ENCODE measurements at places on chromosomes 12 and 14.
A peak's percentile ranks its signal among the peaks of the same experiment; 100 is the strongest.

- H3K4me3 ChIP-seq: no peak overlapping the region
- H3K27me3 ChIP-seq: no peaks in the 10 kb centered on the region
- H3K27ac ChIP-seq: no peak overlapping the region
- no peaks in the 10 kb centered on the region for H3K36me3 ChIP-seq
These were observed 142.2 kb downstream of the PHETA1 start for GRCh38 chr12:111226680-111227079.

DNA sequence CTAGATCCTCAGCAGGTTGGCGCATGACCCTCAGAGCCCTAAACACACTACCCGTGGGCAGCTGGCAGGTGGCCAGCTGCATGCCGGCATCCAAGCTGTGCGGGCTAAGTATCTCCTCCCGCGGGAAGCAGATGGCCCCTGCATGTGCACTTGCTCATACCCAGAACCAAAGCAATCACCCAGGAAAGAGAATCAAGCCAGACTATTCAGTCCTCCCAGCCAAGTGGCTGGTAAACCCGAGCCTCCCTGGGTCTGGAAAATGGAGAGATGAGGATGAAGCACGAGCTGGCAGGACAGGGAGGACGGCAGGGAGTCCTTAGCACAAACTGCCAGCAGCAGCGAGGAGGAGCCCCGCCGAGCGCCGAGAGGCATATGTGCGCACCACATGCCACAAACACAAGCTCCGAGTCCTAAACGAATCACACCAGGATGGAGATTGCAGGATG lies 139.7 kb downstream of the RIMBP2 start:
- H3K27ac ChIP-seq: no peak overlapping the region
- H3K36me3 ChIP-seq: no peaks in the 10 kb centered on the region
- no peak overlapping the region for H3K4me3 ChIP-seq

GRCh38 chr14:63972323-63972932 lies 119.6 kb downstream of the SYNE2 start:
- no peak overlapping the region for H3K27ac ChIP-seq
- no peaks in the 10 kb centered on the region for H3K36me3 ChIP-seq
- no peak for DNase-seq
- H3K4me3 ChIP-seq: no peak overlapping the region
- H3K4me1 ChIP-seq: no peaks in the 10 kb centered on the region

- no peaks in the 10 kb centered on the region for H3K27me3 ChIP-seq
- H3K4me1 ChIP-seq: peaks cover 20% of the 10 kb centered on the region
- H3K27ac ChIP-seq: no peak overlapping the region
- H3K4me3 ChIP-seq: no peak overlapping the region
These were observed 37.0 kb downstream of the SYNE3 start for GRCh38 chr14:95479494-95479893.

DNA sequence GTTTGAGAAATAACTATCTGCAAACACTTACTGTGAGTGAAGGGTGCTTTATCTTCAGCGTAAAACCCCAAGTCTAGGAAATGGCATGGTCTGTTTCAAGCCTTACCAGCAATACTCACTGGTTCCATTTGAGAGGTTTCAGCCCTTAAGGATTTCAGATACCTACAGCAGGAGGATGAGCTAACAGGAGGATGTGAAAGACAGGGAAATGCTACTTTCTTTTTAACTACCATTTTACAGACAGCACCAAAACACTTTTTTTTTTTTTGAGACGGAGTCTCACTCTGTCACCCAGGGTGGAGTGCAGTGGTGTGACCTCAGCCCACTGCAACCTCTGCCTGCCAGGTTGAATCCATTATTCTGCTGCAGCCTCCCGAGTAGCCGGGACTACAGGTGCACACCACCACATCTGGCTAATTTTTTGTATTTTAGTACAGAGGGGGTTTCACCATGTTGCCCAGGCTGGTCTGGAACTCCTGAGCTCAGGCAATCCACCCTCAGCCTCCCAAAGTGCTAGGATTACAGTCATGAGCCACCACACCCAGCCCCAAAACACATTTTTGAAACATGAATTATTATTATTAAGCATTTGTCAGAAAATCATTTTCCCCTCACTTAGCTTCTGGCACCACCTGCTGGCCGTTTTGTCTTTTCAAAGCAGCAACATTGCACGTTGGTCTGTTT lies 4.6 kb downstream of the MTRFR start:
- peaks cover 33% of the 10 kb centered on the region for H3K4me1 ChIP-seq
- no peak overlapping the region for H3K27ac ChIP-seq
- no peaks in the 10 kb centered on the region for H3K27me3 ChIP-seq
- no peak overlapping the region for H3K4me3 ChIP-seq
- peak; percentile 33 for DNase-seq
- H3K36me3 ChIP-seq: peaks cover 9% of the 10 kb centered on the region

DNA sequence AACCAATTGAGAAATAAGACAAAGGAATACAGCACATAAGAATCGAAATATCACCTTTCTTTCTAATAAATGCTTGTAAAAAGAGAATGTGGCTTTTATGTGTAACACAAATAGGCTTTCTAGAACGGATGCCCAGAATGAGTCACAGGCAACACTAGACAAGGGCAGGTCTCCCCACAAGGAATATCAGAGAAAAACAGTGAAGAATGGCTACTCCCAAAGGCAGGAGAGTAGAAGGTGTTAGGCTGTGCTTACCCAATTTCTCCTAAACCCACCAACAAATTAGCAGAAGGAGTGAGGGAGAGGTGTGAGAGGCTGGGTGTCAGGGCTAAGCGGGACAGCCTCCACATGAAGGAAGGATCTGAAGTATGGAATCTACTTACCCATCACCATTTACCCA lies 55.2 kb downstream of the GALNT4 start:
- no peak for DNase-seq
- no peaks in the 10 kb centered on the region for H3K36me3 ChIP-seq
- no peak overlapping the region for H3K27ac ChIP-seq
- H3K4me3 ChIP-seq: no peak overlapping the region

DNA sequence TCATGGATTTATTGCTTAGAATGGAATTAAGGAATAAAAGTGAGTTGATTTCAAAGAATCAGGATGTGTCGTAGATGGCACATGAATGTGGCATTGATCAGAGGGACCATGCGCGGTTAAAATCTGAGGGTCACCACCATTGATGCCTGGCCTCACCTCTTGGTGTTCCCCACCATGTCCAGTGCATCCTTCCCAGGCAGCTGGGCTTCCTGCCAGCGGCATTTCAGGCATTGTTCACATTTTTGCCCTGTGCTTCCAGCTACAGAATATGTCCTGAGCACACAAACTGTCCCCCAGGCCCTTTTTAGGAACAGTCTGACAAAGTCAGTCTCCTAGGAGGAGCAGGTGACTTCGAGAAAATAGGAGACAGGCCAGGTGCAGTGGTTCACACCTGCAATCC lies 42.0 kb upstream of the TSPAN9 start:
- peaks cover 36% of the 10 kb centered on the region for H3K4me1 ChIP-seq
- no peak overlapping the region for H3K27ac ChIP-seq
- H3K27me3 ChIP-seq: no peaks in the 10 kb centered on the region
- H3K36me3 ChIP-seq: peaks cover 18% of the 10 kb centered on the region
- DNase-seq: no peak

DNA sequence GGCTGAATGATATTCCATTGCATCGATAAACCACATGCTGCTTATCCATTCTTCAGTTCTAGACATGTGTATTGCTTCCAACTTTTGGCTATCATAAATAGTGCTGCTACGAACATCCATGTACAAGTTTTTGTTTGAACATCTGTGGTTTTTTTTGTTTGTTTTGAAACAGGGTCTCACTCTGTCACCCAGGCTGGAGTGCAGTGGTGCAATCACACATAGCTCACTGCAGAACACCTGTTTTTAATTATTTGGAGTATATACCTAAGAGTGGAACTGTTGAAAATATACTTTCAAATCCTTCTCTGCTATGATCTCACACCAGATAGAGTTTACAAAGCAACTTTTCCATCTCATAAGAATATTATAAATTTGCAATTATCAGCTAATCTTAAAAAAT lies 124.2 kb downstream of the TTC7B start:
- H3K36me3 ChIP-seq: no peaks in the 10 kb centered on the region
- H3K27me3 ChIP-seq: no peaks in the 10 kb centered on the region
- H3K4me3 ChIP-seq: no peak overlapping the region
- no peak for DNase-seq
- H3K4me1 ChIP-seq: peaks cover 56% of the 10 kb centered on the region
- H3K27ac ChIP-seq: peak overlapping the region; percentile 86

GRCh38 chr12:68612697-68613096 lies 2.0 kb downstream of the RAP1B start:
- H3K36me3 ChIP-seq: no peaks in the 10 kb centered on the region
- peak overlapping the region; percentile 97 for H3K27ac ChIP-seq
- peaks cover 49% of the 10 kb centered on the region for H3K4me1 ChIP-seq

DNA sequence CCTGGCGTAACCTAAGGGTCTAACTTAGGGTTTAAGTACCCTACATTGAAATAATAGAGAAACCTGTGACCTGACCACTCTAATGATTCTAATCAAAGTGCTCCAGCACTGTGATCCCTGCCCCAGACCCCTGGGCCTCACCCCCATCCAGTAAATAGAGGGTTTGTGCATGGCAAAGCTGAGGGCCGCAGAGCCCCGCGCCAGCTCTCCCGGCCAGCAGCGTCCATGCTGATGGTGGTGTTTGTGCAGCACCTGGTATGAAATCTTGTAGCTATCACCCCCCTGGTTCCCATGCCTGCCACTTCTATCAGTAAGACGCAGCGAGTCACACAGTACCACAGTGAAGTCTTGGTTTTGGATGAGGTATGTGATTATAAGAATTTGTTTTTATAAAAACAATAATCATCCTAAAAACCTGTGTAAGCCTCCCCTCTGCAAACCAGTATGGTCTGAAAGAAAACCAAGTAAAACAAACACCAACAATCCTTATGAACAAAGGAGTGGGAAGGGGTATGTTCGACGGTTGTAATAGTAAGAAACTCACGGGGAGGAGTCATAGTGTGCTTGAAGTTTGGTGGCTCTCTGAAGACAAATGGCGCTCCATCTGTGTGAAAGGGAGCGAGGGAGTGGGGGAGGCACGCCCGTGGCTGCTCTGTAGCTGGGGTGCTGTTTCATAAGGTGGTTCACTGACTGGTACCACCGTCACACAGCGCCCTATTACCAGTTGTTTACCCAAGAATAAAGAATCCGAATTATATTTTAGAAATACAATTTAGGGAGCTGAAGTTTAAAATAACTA lies 156.2 kb downstream of the CACNA1C start:
- no peak for DNase-seq
- H3K27me3 ChIP-seq: peaks cover 6% of the 10 kb centered on the region
- H3K4me3 ChIP-seq: no peak overlapping the region
